ENCODE measurements at places on chromosomes 5 and 9. TPM values are rescaled to one million over a fixed set of nuclear protein-coding genes. Genes with fewer than 3 reads are reported as not detected.

DNA sequence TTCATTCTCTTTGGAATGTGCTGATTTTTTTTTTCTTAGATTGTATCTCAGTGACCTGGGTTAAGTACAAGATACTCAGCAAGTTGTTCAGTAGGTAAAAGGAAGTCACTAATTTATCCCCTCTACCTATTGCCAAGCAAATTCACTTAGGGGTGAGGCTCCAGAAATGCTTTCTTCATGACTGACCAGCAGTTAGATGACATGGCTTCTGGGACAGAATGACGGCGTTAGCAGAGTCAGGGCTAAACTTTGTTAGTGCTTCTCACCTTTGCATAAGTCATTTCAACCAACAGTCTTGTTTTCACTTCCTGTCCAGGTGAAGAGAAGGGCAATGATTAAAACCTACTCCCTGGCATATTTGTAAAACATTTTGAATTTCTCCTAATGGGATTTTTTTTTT lies 20.2 kb upstream of the MTAP start:
- DNase-seq, result no peak

GRCh38 chr9:133779516-133780403 lies 41.6 kb upstream of the SARDH start:
- no peak for DNase-seq

DNA sequence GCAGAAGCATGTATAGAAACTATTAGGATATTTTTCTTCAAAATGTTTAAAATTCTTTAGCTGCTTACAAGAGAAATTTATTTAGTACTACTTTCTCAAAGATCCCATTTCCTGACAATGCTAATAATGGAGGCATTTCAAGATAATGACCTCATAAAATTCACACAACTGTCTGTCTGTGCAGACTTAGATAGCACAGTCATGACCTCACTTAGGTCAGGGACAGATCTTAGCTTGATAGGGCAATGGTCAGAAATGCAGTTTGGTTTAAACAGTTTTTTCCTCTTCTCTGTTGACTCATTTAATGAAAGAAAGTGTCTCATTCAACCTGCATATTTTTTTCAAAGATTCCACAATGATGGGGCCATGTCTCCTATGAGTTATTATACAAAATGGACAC lies 128.4 kb downstream of the GRIA1 start:
- DNase-seq, result no peak

GRCh38 chr5:154042766-154043165 lies 4.0 kb downstream of the MFAP3 start:
- no peak for DNase-seq

DNA sequence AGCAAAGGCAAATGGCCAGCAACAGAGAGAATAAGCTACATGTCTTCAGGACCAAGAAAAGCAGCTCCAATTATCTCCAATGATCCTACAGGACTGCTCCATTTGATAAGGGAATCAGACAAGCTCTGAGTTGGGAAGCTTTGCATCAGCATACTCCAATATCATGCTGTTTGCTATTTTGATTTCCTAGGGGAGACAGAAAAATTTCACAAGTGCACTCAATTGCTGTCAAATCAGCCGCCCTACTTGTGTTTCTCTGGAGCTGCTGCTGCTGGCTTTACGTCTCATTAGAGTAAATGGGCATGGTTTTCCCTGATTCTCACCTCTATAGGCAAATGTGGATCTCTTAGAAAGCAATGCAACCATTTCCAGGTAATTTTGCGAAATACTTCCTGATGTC lies 201.7 kb downstream of the PRELID2 start:
- peak; percentile 35 for DNase-seq

The PCDHB7 gene
- polyA plus RNA-seq, result 1.3 TPM

The CER1 gene
- polyA plus RNA-seq, result 4.1 TPM

Measured in brain (organoid and tissue), 16 donors.